ENCODE measurements at places on chromosomes 4 and X.
A peak's percentile ranks its signal among the peaks of the same experiment; 100 is the strongest.

GRCh38 chr4:176885224-176885623 lies 92.5 kb upstream of the VEGFC start:
- DNase-seq, result no peak

DNA sequence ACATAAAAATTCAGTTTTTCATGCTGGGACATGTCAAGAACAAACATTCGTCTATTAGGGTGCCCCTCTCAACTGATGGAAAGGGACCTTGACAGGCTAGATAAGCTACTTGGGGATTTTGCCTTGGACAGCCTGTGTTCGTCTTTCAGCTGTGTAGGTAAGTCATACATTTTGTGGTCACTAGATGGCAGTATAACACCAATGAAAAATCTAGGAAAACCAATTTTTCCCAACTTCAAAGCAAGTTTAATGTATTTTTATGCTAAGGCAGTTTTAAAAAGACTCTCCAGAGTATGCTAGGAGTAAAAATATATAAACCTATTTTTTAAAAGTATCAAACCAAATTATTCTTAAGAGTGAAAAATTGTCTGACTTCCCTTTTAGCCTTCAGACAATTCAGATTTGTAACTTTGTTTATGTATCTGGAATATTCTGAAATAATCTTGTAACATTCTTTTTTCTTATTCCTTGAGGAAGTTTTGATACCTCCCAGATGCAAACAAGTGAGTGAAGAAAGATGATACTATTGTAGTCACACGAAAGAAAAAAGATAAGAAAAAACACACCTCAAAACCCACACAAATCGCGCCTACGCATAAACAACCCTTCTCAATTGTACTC lies 158.3 kb downstream of the CPE start:
- DNase-seq, result peak; percentile 57

DNA sequence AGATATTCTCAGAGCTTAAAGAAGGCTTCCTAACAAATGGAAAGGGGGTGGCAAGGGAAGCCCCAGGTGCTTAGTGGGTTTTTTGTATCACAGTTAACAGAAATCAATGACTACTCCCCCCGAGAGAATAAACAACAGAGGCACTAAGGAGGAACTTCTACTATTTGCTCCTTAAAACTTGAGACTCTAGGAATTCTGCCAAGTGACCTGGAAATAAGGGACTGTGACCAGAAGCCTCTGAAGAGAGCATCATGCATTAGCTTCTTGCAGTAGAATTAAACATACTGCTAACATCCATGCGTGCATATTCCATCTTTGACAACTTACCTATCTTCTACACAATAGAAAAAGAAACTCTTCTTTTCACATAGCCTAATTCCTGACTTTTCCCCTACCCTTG lies 86.8 kb downstream of the CAMK2D start:
- DNase-seq, result no peak

GRCh38 chr4:84366161-84366560 lies 132.9 kb downstream of the NKX6-1 start:
- DNase-seq, result no peak

GRCh38 chr4:90994851-90995574 lies 867.8 kb downstream of the CCSER1 start:
- no peak for DNase-seq

GRCh38 chr4:38132107-38132673 lies 172.0 kb downstream of the PTTG2 start:
- peak; percentile 87 for DNase-seq

GRCh38 chr4:92551616-92552015 lies 247.8 kb downstream of the GRID2 start:
- DNase-seq, result no peak

- DNase-seq, result no peak
Measured at GRCh38 chrX:10526451-10526850, 93.9 kb downstream of the MID1 start.
